Gastroesophageal sphincter (tissue), 4 donors: ENCODE measurements at places on chromosomes 7 and 10. TPM values are rescaled to one million over a fixed set of nuclear protein-coding genes. Genes with fewer than 3 reads are reported as not detected.

DNA sequence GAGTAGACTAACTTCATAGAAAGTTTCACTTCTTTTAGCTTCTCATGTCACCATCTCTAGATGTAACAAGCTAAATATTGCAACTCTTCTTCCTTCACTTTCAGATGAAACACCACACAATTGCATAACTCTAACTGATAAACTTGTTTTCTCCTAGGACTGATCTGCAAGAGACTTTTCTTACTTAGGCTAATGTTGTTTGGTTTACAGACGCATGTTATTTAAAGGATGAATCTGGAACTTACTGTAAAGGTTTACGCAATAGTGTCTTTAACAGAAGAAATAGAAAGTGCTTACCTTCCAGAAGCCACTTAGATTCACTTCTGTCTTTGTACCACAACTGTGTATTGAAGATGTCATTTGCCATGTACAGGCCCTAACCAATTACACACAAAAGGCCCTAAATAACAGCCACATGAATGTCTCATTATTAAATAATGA is 22.1 kb upstream of the ZC3HAV1 start:
- H3K4me1 ChIP-seq, result no peaks in the 10 kb centered on the region
- ATAC-seq, result no peak
- no peaks in the 10 kb centered on the region for H3K27me3 ChIP-seq
- H3K36me3 ChIP-seq, result no peaks in the 10 kb centered on the region
- no peak overlapping the region for H3K4me3 ChIP-seq

DNA sequence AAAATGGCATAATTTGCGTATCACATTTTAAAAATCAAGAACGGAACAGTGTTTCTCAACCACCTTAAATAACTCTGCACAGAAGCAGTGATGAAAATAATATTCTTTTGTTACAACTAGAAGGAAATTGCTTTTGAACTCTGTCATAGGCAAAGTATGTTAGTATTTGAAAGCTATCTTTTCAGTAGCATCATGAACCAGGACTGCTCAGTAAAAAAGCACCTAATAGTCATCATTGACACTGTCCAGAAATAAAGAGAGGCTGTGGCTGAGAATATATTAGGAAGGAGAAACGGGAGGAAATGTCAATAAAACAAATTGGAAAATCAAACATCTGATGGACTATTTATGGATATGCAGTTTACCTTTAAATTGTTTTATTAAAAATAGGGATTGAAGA is 237.2 kb upstream of the AKR1E2 start:
- ATAC-seq, result no peak
- H3K27ac ChIP-seq, result no peak overlapping the region
- H3K4me1 ChIP-seq, result peaks cover 26% of the 10 kb centered on the region
- no peak overlapping the region for H3K4me3 ChIP-seq
- H3K27me3 ChIP-seq, result no peaks in the 10 kb centered on the region
- H3K36me3 ChIP-seq, result no peaks in the 10 kb centered on the region

DNA sequence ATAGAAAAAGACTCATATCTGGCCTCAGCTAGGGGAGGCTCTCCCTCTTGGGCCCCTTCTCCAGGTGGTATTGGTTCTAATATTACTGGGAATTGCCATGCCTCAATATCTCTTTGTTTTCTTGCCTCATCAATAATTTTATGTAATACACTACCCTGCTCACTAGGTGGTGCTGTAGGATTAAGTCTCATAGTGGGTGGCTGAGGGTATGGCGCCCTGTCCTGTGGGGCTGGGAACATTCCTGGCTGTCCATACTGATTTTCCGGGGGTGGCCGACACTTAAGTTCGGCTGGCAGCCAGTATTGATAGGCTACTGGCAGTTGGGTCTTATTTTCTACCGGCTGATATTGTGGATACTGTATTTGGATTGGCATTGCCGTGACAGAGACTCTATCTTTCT is 9.0 kb upstream of the TAS2R3 start:
- ATAC-seq, result no peak
- H3K27ac ChIP-seq, result no peak overlapping the region
- H3K4me1 ChIP-seq, result no peaks in the 10 kb centered on the region

DNA sequence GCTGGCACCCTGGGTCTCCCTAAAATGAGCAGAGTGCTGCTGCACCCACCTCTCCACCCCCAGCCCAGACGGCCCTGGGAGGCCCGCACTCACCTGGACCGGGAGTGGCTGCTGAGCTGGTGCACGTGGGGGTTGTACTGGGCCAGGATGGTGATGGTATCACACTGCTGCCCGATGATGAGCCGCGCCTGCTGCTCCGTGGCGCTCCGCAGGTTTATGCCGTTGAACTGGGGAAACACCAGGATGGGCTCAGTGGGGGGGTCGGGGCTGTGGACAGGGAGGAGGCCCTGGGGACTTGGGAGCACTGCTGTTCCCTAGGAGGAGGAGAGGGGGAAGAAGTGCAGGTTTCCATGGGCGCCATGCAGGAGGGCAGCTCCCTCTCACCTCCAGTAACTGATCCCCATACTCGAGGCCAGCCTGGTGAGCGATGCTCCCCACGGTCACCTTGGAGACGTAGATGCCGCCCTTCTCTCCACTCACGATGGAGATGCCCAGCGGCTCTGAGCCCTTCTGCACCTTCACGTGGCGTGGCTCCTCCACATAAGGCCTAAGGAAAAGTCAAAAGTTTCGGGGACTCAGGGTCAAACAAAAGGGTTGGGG is 114.6 kb downstream of the DLG5 start:
- H3K27me3 ChIP-seq, result no peaks in the 10 kb centered on the region
- no peak for ATAC-seq
- H3K4me3 ChIP-seq, result no peak overlapping the region
- no peaks in the 10 kb centered on the region for H3K36me3 ChIP-seq

SFRP5 gene
- 17.6 TPM for total RNA-seq

HMX3 gene
- not detected for total RNA-seq

CFAP58 gene
- total RNA-seq, result 1.3 TPM
